Activated naive CD4-positive, alpha-beta T cell treated with anti-CD3 and anti-CD28 coated beads for 36 hours (primary cell): ENCODE measurements at places on chromosomes 7 and 10. TPM values are rescaled to one million over a fixed set of nuclear protein-coding genes. Genes with fewer than 3 reads are reported as not detected.

GRCh38 chr10:97599272-97599619, 9.7 kb downstream of the C10orf62 start:
- H3K36me3 ChIP-seq, result no peaks in the 10 kb centered on the region
- H3K4me3 ChIP-seq, result no peak overlapping the region
- H3K27ac ChIP-seq, result no peak overlapping the region
- H3K4me1 ChIP-seq, result no peaks in the 10 kb centered on the region
- DNase-seq, result no peak
- no peaks in the 10 kb centered on the region for H3K27me3 ChIP-seq

CSGALNACT2 gene
- total RNA-seq, result 27.1 TPM

DNA sequence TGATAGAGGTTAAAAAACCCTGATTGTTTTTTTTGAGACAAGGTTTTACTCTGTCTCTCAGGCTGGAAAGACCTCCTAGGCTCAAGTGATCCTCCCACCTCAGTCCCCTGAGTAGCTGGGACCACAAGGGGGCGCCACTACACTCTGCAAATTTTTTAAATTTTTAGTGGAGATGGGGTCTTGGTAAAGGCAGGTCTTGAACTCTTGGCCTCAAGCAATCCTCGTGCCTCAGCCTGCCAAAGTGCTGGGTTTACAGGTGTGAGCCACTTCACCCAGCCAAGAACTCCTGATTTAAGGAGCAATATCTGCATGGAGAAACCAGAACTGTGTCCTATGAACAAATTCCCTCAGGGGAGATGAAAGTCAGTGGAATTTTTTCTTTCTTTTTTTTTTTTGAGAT, 7.3 kb upstream of the KLHDC10 start:
- no peaks in the 10 kb centered on the region for H3K36me3 ChIP-seq
- peak; percentile 85 for DNase-seq
- no peak overlapping the region for H3K27ac ChIP-seq
- no peaks in the 10 kb centered on the region for H3K4me1 ChIP-seq

DNA sequence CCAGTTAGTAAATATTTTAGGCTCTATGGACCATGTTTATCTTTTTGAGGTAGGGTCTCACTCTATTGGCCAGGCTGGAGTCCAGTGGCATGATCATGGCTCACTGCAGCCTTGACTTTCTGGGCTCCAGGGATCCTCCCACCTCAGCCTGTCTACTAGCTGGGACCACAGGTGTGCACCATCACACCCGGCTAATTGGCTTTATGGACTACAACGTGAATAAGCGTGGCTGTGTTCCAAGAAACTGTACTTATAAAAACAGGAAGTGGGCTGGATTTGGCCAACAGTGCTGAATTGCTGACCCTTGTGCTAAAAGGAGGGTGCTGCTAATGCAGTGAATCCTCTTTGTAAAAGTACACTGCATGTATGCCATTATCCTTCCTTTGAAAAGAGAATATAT, 111.7 kb upstream of the CDK13 start:
- H3K4me1 ChIP-seq, result no peaks in the 10 kb centered on the region
- H3K4me3 ChIP-seq, result no peak overlapping the region
- H3K27ac ChIP-seq, result no peak overlapping the region
- H3K27me3 ChIP-seq, result peaks cover 46% of the 10 kb centered on the region
- DNase-seq, result no peak
- H3K36me3 ChIP-seq, result no peaks in the 10 kb centered on the region

HOXA11 gene
- not detected for total RNA-seq

GRCh38 chr7:139827042-139827441, 2.0 kb upstream of the TBXAS1 start:
- H3K36me3 ChIP-seq, result no peaks in the 10 kb centered on the region
- no peak overlapping the region for H3K4me3 ChIP-seq
- no peak overlapping the region for H3K27ac ChIP-seq
- peaks cover 4% of the 10 kb centered on the region for H3K27me3 ChIP-seq
- H3K4me1 ChIP-seq, result peaks cover 24% of the 10 kb centered on the region
- peak; percentile 46 for DNase-seq

GRCh38 chr7:34191162-34191561, 285.8 kb downstream of the BMPER start:
- no peaks in the 10 kb centered on the region for H3K36me3 ChIP-seq
- no peaks in the 10 kb centered on the region for H3K4me1 ChIP-seq
- H3K27ac ChIP-seq, result no peak overlapping the region
- no peaks in the 10 kb centered on the region for H3K27me3 ChIP-seq
- no peak for DNase-seq

GRCh38 chr7:92155108-92155739, 20.9 kb upstream of the CYP51A1 start:
- H3K27ac ChIP-seq, result no peak overlapping the region
- no peak overlapping the region for H3K4me3 ChIP-seq
- no peaks in the 10 kb centered on the region for H3K27me3 ChIP-seq
- DNase-seq, result no peak
- no peaks in the 10 kb centered on the region for H3K4me1 ChIP-seq
- H3K36me3 ChIP-seq, result no peaks in the 10 kb centered on the region

DNA sequence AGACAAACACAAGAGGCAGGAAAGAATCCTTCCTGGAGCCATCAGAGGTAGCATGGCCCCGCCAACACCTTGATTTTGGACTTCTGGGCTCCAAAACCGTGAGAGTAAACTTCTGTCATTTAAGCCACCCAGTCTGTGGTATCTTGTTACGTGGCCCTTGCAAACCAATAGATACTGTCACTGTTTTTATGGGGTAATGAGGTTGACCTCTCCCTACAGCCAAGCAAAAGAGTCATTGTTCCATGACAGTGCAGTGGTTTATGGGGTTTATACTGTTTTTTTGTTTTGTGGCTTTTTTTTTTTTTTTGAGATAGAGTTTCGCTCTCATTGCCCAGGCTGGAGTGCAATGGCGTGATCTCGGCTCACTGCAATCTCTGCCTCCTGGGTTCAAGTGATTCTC, 32.8 kb downstream of the KIAA1549 start:
- no peak for DNase-seq
- no peak overlapping the region for H3K27ac ChIP-seq
- H3K36me3 ChIP-seq, result no peaks in the 10 kb centered on the region
- H3K4me3 ChIP-seq, result no peak overlapping the region

PLCE1 gene
- 0.05 TPM for total RNA-seq

DNA sequence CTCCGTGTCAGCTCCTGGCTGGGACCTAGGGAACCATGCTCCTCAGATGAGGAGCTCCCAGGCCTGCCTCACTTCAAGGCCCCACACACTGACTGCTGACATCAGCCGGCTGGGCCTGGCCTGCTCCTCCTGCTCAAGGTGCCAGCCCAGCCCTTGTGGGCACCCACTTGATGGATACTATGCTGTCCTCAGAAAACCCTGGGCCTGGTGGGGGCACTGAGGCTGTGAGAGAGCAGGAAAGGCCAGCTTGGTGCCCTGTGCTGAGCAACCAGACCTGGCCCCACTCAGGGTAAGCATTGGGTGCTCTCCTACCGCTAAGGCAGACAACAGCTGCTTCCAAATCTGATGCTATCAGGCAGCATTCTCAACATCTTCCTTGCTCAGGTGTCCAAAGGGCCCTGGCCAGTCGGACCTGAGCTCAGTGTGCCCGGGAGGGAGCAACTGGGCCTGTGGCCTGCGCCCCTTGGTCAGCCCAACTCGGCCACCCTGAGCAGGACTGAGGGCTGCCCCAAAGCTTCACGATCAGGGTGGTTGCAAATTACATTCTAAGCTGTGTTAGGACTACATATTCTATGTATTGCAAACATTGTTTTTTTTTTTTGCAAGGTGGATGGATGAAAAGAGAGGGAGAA, 21.9 kb upstream of the ANTXRL start:
- no peaks in the 10 kb centered on the region for H3K27me3 ChIP-seq
- no peak overlapping the region for H3K4me3 ChIP-seq

GRCh38 chr10:11114269-11114668, 96.6 kb downstream of the CELF2 start:
- no peak overlapping the region for H3K4me3 ChIP-seq
- peaks cover 21% of the 10 kb centered on the region for H3K4me1 ChIP-seq
- DNase-seq, result no peak
- H3K27me3 ChIP-seq, result no peaks in the 10 kb centered on the region
- H3K27ac ChIP-seq, result no peak overlapping the region

GRCh38 chr10:123835575-123835974, 56.0 kb downstream of the CPXM2 start:
- no peak overlapping the region for H3K27ac ChIP-seq
- no peak overlapping the region for H3K4me3 ChIP-seq
- no peaks in the 10 kb centered on the region for H3K36me3 ChIP-seq
- DNase-seq, result no peak
- peaks cover 6% of the 10 kb centered on the region for H3K27me3 ChIP-seq
- no peaks in the 10 kb centered on the region for H3K4me1 ChIP-seq

PILRA gene
- total RNA-seq, result 0.29 TPM

DNA sequence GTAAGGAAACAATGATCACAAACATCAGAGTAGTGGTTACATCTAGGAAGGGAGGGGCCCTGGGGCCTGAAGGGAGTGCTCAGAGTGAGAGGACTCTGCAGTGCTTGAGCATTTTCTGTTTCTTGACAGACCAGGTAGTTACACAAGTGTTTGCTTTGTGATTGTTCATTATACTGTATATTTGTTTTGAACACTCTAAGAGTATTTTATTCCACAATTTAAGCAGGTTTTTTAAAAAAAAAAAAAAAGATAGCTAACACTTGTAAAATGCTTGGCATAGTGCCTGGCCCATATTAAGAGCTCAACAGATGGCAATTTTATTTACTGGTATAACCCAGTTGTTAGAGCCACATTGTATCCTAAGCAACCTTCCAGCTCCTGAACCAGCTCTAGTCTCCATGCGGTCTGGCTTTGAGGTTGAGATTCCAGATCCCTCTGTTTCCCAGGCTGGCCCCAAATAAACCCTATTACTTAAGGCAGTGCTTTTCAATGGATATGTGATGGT, 20.1 kb upstream of the ATXN7L1 start:
- H3K27ac ChIP-seq, result no peak overlapping the region
- H3K4me1 ChIP-seq, result peaks cover 5% of the 10 kb centered on the region
- peaks cover 4% of the 10 kb centered on the region for H3K36me3 ChIP-seq
- no peak overlapping the region for H3K4me3 ChIP-seq
- no peak for DNase-seq

KEL gene
- 0.83 TPM for total RNA-seq
